Activated CD4-positive, alpha-beta memory T cell treated with anti-CD3 and anti-CD28 coated beads for 36 hours (primary cell): ENCODE measurements at places on chromosomes 4 and X.

DNA sequence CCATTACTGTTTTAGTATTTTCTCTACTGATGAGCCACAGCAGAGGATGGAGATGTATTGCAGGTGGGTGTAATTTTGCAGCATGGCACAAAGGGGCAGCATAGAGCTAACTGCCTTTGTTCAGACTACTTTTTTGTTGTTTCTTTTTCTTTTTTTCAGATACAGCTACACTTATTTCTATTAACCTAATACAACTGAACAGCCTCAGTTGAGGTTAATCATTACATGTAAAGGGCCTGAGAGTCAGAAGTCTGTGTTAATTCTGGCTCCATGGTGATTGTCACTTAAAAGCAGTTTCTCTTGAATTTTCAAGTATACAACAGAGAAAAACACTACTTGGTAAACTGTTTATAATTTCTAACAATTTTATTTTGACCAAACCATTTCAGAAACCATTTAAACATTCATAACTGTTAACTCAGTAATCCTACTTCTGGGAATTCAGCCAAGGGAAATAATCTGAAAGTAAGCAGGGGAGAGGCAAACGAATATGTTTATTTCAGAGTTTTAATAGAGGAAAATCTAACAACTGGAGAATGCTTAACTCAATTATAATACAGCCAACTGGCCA, 13.9 kb upstream of the PPEF2 start:
- DNase-seq = peak; percentile 37
- peaks cover 44% of the 10 kb centered on the region for H3K36me3 ChIP-seq
- no peaks in the 10 kb centered on the region for H3K4me1 ChIP-seq
- no peak overlapping the region for H3K27ac ChIP-seq
- no peaks in the 10 kb centered on the region for H3K27me3 ChIP-seq

- H3K36me3 ChIP-seq = no peaks in the 10 kb centered on the region
- no peak overlapping the region for H3K27ac ChIP-seq
- no peaks in the 10 kb centered on the region for H3K27me3 ChIP-seq
- no peaks in the 10 kb centered on the region for H3K4me1 ChIP-seq
Observed at GRCh38 chrX:31349515-31349914, 277.7 kb upstream of the FTHL17 start.

DNA sequence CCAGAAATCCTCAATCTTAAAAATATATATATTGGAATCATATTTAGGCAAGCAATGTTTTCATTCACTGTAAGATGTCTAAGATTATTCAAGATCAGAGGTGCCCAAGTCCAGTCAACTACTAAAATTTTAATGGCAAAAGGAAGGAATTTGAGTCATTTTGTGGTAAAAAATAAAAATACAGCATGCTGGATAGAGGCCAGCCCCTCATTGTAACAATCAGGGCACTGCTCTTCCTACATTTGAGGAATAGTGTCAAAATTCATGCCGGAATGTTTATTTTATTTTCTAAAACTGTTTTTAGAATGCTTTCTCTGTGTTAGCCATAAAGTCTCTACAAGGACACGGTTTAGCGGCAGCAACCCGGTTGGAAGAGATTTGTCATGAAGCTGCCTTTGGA, 49.9 kb upstream of the SRD5A3 start:
- no peak overlapping the region for H3K27ac ChIP-seq
- H3K36me3 ChIP-seq = no peaks in the 10 kb centered on the region
- H3K4me1 ChIP-seq = no peaks in the 10 kb centered on the region
- peaks cover 17% of the 10 kb centered on the region for H3K27me3 ChIP-seq
- no peak overlapping the region for H3K4me3 ChIP-seq

GRCh38 chrX:13015536-13016236, 28.7 kb downstream of the FAM9C start:
- no peak for DNase-seq
- H3K36me3 ChIP-seq = no peaks in the 10 kb centered on the region
- peaks cover 58% of the 10 kb centered on the region for H3K4me1 ChIP-seq
- no peak overlapping the region for H3K4me3 ChIP-seq
- no peaks in the 10 kb centered on the region for H3K27me3 ChIP-seq
- H3K27ac ChIP-seq = no peak overlapping the region

- no peak overlapping the region for H3K4me3 ChIP-seq
- no peaks in the 10 kb centered on the region for H3K36me3 ChIP-seq
- no peak for DNase-seq
- peaks cover 3% of the 10 kb centered on the region for H3K4me1 ChIP-seq
Observed at GRCh38 chrX:39752815-39753214, 344.9 kb downstream of the BCOR start.

GRCh38 chr4:137455647-137456321, 76.5 kb downstream of the PCDH18 start:
- no peaks in the 10 kb centered on the region for H3K36me3 ChIP-seq
- no peak overlapping the region for H3K4me3 ChIP-seq
- no peak overlapping the region for H3K27ac ChIP-seq
- no peak for DNase-seq

DNA sequence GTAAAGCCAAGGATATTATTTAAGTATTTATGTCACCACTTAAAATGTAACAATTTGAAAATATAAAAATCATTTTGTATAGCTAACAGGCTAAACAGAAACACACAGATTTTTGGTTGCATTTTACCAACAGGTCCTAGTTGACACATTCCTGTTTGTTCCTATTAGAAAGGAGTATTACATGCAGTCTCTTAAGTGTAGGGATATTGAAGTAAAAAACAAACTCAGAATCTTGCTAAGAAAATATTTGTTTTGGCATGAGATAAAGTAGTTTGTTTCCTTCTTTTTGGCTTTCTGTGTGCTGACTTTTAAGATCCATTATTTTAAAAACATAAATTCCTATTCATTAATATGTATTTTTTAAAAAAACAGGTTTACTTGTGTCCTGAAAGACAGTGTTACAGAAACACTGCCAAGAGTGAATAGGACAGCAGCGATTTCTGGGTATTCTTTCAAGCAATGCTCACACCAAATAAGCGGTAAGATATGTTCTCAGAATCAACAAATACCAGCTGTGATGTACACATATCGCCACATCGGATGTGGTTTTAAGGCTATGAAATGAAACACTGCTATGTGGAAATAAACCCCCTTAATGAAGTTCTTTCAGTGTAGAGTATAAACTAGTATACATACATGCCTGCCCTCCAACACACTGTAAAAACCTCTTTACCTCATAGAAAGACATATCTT, 6.9 kb downstream of the F11 start:
- no peak overlapping the region for H3K4me3 ChIP-seq
- H3K4me1 ChIP-seq = no peaks in the 10 kb centered on the region
- no peaks in the 10 kb centered on the region for H3K36me3 ChIP-seq
- no peak overlapping the region for H3K27ac ChIP-seq

DNA sequence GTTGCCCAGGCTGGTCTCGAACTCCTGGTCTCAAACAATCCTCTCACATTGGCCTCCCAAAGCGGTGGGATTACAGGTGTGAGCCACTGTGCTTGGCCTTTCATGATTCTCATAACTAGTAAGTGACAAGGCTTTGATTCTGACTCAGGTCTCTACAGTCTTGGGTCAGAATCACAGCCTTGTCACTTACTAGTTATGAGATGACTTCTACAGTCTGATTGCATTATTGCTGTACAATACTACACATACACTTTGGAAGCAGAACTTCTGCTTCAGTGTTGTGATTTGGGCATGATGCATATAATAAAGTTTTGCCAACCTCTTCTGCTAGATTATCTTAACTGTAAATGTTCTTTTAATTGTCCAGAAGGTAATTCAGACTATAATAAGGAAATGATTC, 123.3 kb downstream of the KDM6A start:
- no peak overlapping the region for H3K4me3 ChIP-seq
- H3K4me1 ChIP-seq = peaks cover 64% of the 10 kb centered on the region
- DNase-seq = peak; percentile 52

GRCh38 chr4:29058531-29058930, 1661.6 kb upstream of the PCDH7 start:
- H3K4me1 ChIP-seq = no peaks in the 10 kb centered on the region
- H3K27me3 ChIP-seq = no peaks in the 10 kb centered on the region
- no peak overlapping the region for H3K4me3 ChIP-seq
- H3K36me3 ChIP-seq = no peaks in the 10 kb centered on the region

GRCh38 chr4:141540643-141541042, 95.7 kb upstream of the IL15 start:
- H3K27me3 ChIP-seq = peaks cover 6% of the 10 kb centered on the region
- DNase-seq = no peak
- no peak overlapping the region for H3K27ac ChIP-seq
- no peaks in the 10 kb centered on the region for H3K36me3 ChIP-seq
- no peak overlapping the region for H3K4me3 ChIP-seq

DNA sequence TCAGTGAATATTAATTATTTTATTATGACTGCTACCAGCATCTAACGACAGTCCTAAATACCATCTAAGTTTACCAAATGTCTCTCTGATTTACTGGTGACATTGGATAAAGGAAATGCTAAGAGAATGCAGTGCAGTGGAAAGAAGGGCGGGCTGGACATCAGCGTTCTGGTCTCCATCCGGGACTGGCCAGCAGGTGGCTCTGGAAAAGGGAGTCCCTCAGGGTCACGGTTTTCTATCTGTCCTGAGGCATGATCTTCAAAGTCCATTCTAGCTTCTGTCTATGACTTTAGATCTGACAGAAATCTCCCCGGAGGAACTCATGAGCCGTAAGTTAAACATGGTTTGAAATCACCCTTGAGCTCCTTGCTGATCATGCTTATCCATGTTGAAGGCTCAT, 3.3 kb downstream of the TRIM2 start:
- H3K4me3 ChIP-seq = no peak overlapping the region
- H3K36me3 ChIP-seq = no peaks in the 10 kb centered on the region
- no peaks in the 10 kb centered on the region for H3K27me3 ChIP-seq
- no peak for DNase-seq
- no peak overlapping the region for H3K27ac ChIP-seq

DNA sequence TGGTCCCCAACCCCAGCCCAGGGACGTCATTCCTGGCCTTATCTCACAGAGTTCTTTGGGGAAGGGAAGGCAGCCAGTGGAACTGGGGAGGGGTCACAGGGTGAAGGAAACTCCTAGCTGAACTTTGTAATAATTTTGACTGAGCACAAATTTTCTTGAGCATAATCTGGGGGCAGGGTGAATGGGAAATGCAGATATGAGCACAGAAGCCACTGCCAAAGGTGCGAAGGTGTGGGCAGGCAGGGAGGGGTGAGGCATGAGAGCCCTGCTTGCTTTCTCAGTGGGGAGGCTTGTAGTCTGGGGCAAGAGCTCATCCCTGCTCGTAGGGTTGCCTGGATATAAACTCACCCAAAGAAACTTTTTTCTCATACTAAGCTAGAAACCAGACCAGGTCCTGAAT, 34.9 kb downstream of the MGAT4D start:
- H3K36me3 ChIP-seq = no peaks in the 10 kb centered on the region
- no peaks in the 10 kb centered on the region for H3K4me1 ChIP-seq
- H3K27me3 ChIP-seq = peaks cover 10% of the 10 kb centered on the region
- no peak overlapping the region for H3K27ac ChIP-seq
- no peak for DNase-seq
- H3K4me3 ChIP-seq = no peak overlapping the region

GRCh38 chr4:188305690-188306089, 166.4 kb downstream of the TRIML1 start:
- no peaks in the 10 kb centered on the region for H3K27me3 ChIP-seq
- no peak overlapping the region for H3K4me3 ChIP-seq
- DNase-seq = no peak
- no peaks in the 10 kb centered on the region for H3K36me3 ChIP-seq
- H3K27ac ChIP-seq = no peak overlapping the region

DNA sequence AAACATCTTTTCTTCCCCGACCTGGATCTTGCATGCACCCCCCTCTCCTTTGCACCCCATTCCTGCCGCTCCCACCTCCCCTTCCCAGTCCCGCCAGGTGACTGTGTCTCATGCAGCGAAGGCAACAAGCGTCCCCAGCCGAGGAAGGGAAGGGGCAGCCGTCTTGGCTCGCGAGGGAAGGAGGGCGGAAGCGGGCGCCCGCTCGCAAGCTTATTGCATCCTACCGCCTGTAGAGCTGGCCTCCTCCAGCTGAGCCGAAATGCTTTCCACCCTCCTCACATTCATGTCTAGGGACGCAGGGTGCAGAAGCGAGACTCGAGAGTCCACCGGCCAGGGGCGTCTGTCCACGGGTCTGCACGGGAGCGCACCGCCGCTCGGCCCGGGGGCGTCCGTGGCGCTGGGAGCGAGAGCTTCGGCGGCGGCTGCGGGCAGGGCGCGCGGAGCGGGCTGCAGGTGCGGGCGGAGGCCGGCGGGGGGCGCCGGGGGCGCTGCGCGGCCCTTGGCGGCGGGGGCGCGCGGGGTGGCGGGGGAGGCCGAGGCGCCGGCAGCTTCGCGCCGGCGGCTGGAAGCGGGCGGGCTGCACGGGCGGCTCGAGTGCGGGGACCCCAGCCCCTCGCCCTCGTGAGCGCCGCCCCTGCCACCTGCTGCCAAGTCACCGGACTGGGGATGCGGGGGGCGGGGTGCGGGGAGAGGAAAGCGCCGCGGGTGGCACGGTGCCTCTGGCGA, at the start of gene KCNIP4:
Gene KCNIP4 (minus strand): TSS at position 426 of the 726 bp plus-strand sequence.
- no peak within 1 kb of the TSS for H3K27ac ChIP-seq
- peaks cover 16% of the 10 kb centered on the region for H3K27me3 ChIP-seq
- H3K4me3 ChIP-seq = no peak within 1 kb of the TSS
- no peaks in the 10 kb centered on the region for H3K4me1 ChIP-seq
- DNase-seq = no peak

DNA sequence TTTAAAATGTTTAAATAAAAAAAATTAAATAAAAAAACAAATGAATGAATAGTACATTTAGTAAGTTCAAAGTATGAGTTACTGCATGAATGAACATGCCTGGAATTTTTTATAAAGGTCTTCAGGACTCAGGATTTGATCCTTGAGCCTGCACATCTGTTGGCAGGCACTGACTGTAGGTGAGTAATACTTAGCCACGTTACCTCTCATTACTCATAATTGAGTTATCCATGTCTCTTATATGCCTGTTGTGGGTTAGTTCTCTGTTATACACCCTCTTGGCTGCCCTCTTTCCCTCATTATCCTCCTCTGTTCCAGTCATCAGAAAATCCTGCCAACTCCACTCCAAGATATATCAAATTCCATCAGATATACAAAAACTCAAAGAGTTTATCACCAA, 276.0 kb downstream of the FBXW7 start:
- H3K4me1 ChIP-seq = peaks cover 11% of the 10 kb centered on the region
- DNase-seq = no peak
- H3K4me3 ChIP-seq = no peak overlapping the region
- H3K36me3 ChIP-seq = no peaks in the 10 kb centered on the region
- H3K27me3 ChIP-seq = no peaks in the 10 kb centered on the region

- no peaks in the 10 kb centered on the region for H3K4me1 ChIP-seq
- H3K27ac ChIP-seq = no peak overlapping the region
- H3K27me3 ChIP-seq = peaks cover 3% of the 10 kb centered on the region
- no peak overlapping the region for H3K4me3 ChIP-seq
Observed at GRCh38 chr4:159002950-159003349, 99.9 kb upstream of the RAPGEF2 start.

DNA sequence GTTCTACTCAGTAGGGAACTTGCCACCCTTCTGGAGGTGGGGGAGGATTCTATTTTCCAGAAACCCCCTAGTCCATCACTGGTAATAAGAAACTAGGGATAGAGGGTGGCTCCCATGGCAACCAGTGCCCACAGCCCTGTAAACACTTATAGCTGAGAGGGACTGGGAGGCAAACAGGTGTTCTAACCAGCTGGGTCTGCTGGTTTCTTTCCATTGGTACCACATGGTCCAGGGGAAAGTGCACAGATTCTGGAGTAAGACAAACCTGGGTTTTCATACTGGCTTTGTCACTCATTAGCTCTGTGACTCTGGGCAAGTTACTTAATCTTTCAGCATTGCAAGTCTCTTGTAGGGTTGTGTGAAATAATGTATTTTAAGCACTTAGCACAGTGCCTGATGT, 26.9 kb downstream of the IGSF1 start:
- peaks cover 2% of the 10 kb centered on the region for H3K4me1 ChIP-seq
- no peak overlapping the region for H3K4me3 ChIP-seq
- no peak overlapping the region for H3K27ac ChIP-seq
- no peaks in the 10 kb centered on the region for H3K27me3 ChIP-seq
